ENCODE measurements at places on chromosomes 2 and 18.
A peak's percentile ranks its signal among the peaks of the same experiment; 100 is the strongest.

GRCh38 chr2:240575101-240575965 is 7.0 kb downstream of the RNPEPL1 start:
- DNase-seq: no peak

DNA sequence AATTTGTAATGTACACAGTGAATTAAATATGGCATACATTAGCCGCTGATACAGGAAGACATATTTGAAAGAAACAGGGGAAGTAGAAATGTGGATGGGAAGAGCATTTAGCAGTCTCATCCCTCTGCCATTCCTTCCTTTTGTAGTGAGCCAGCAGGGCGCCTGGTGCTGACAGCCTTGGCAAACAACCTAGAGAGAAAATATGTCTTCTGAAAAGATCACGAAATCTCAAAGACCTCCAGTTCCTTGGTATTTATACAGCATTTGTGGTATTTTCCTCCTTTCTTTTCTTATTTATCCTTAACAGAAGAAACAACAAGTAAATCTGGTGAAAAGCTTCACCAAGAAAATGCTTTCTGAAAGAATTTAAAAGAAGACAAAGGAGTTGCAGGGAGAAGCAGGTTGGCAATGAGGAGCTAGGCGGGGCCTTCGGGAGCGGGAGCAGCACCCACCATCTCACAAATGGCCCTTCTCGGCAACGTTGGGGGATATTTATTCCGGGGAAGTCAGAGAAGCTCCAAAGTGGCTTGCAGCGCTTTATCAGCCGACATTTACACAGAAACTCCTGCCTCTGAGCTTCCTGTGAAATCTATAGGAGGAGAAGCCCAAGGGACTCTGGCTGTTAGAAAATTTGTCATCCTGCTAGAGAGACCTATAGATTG is 406.1 kb upstream of the NRP2 start:
- no peak for DNase-seq

GRCh38 chr2:227788561-227789018 is 25.1 kb upstream of the CCL20 start:
- DNase-seq: no peak

- no peak for DNase-seq
These were observed 26.7 kb downstream of the POLR1A start for GRCh38 chr2:86078774-86079545.

GRCh38 chr18:39801010-39801409 is 2154.0 kb upstream of the PIK3C3 start:
- no peak for DNase-seq

GRCh38 chr2:42756150-42756775 is 7.7 kb downstream of the OXER1 start:
- DNase-seq: no peak

DNA sequence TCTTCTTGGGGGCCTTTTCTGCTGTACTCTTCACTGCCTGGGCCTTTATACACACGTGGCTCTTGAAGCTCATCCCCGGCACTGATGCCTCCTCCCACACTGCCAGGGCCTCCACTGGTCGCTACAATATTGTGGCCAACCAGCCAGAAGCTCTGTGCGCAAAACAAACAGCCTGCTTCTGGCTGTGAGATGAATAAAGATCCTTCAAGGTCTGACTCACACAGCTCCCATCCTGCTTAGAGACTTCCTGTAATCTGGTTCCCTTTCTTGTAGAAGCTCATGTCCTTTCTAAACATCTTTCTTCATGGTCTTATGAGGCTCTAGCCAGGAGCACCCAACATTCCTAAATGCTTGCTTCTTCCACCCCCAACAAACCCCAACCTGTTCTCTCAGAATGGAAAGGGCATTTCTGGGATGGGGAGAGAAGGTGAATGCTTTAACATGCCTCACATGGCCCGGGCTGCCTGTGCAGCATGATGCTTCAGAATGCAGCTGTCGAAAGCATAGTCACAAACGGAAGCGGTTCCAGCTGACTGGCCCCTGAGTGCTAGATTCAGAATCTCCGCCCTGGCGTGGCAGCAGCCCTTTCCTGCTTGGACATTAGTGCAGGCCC is 24.6 kb downstream of the NRP2 start:
- no peak for DNase-seq

- no peak for DNase-seq
These were observed 62.0 kb upstream of the SLC35F5 start for GRCh38 chr2:113818382-113818951.

DNA sequence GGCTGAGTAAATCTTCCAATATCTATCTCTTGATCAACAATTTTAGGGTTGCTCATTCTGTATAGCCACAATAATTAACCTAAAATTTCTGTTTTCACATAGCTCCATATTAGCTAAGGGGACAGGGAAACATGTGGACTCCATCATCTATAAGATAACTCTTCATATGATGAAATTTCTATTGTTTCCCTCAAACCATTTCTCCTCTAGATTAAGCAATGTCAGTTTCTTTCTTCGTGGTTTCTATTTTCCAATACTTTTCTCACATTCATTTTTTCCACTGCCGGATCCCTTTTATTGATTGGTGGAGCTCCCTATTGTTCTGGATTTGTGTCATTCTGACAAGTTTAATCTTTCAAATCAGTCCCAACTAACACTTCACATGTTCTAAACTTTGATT is 1221.3 kb upstream of the ZEB2 start:
- DNase-seq: no peak

GRCh38 chr2:18950361-18950851 is 361.0 kb upstream of the NT5C1B start:
- DNase-seq: no peak

DNA sequence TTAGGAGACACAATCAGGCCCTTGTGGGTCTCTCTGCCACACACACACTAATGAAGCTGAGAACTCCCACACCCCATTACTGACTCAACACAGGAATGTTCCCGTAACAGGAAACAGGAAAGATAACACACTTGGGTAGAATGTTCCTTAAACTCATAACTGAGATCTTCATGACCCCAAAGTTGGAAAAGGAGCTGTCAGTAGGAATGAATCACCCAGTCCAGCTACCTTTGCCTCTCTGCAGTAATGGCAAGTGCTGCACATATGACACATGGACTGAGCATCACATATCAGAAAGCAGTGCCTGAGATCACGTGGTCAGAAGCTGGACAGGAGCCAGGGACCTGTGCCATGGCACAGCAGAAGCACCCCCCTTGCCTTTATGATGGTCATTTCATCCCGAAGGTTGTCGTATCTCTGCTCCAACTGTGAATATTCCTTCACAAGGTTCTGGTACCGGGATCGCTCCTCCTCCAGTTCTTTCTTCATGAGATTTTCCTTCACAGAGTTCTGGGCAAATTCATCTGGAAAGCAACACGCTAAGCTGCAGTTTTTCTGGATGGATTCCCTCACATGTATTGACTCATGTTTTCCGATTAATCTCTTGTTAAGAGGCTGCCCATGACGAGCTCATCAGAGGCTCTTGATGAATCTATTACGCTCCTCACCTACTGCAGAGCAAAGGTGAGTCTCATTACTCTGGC is 65.4 kb upstream of the ACAA2 start:
- no peak for DNase-seq

DNA sequence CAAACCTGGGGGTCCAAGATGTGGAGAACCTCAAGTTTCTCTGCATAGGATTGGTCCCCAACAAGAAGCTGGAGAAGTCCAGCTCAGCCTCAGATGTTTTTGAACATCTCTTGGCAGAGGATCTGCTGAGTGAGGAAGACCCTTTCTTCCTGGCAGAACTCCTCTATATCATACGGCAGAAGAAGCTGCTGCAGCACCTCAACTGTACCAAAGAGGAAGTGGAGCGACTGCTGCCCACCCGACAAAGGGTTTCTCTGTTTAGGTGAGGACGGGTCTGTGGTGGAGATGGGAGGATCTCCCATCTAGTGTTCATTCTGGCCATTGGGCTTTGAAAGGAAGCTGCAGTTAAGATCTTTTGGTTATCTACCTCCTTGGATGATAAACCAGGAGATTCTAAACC is 2.9 kb downstream of the CASP10 start:
- no peak for DNase-seq

- DNase-seq: no peak
These were observed 18.7 kb upstream of the NUP35 start for GRCh38 chr2:183105402-183106134.

DNA sequence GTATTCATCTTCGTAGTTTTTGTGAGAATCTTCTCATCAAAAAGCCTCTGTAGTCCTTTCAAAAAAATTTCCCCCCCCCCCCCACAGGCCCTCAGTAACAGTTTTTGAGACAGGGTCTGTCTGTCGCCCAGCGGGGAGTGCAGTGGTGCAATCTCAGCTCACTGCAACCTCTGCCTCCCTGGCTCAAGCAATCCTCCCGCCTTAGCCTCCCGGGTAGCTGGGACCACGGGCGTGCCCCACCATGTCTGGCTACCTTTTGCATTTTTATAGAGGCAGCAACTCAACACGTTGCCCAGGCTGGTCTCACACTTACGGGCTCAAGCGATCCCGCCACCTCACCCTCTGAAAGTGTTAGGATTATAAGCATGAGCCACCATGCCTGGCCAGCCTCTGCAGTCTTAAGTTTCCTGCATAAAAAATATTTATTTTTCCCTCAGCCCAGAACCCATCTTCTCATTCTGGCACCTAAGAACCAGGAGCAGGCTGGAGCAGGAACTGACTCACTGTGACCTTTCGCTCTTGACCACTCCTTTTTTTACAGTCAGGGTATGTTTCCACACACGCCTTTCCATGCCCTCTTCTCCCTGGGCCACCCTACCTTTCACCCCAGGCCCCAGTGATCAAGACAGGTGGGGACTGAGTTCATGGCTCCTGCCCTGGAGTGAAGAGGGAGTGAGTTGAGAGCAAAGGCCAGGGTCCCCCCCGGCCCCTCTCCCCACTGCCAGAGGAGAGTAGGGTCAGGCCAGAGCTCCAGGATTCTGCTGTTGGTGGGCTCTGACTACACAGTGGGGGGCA is 32.5 kb upstream of the NT5DC4 start:
- DNase-seq: no peak

GRCh38 chr2:104734937-104735586 is 118.9 kb upstream of the POU3F3 start:
- peak; percentile 3 for DNase-seq

- DNase-seq: no peak
These were observed 59.0 kb downstream of the HNMT start for GRCh38 chr2:138023298-138023697.

DNA sequence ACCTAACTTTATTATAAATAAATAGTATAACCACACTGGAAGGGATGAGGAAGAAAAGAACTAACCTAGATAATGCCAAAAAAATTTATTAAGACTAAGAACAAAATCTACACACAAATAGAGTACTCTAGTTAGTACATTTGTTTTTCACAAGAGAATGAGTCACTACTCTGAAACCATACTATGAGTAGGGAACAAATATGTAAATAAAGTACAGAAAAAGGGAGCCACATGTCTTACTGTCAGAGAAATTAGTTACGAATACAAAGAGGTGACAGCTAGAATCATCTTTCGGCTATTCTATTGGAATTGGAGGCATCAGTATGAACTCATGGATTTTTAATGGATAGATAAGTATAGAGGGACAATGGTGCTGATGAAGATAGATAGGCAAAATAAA is 150.5 kb downstream of the COPS8 start:
- no peak for DNase-seq

- no peak for DNase-seq
These were observed 563.8 kb upstream of the NETO1 start for GRCh38 chr18:73431620-73432019.

DNA sequence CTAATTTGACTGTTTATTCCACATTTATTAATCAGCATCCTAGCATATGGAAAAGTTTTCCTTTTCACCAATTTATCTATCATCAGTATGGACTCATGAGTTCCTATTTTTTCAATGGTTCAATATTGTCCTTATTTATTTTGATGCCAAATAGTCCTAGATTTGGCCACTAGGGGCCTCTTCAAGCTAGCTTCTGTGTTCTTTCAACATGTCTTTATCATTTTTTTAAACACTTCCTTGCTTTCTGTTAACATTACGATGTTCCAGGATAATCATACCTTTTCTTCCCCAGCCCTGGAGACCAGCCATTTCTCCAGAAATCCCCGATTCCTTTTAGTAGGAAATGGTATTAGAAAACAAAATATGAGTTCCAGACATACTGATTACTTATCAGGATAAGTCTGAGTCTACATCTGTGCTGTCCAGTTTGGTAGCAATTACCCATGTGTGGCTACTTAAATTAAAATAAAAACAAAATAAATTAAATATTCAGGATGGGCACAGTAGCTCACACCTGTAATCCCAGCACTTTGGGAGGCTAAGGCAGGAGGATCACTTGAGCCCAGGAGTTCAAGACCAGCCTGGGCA is 70.6 kb downstream of the RPE start:
- DNase-seq: no peak

DNA sequence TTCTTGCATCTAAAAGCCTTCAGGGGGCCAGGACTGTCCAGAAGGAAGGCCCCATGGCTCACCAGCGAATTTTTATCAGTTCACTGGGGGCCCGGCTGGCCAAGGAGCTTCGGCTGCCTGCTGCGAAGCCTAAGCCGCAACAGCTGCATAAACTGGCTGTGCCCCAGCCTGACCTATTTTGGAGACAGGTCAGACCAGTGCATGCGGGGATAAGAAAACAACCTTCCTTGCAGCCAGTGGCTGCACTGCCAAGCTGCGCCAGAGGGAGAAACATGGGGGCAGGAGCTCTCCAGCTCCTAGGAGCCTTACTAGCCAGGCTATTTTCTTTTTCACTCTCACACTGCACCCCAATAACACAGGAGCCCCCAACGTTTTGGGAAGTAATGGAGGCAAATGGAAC is 15.2 kb downstream of the PAX3 start:
- no peak for DNase-seq

DNA sequence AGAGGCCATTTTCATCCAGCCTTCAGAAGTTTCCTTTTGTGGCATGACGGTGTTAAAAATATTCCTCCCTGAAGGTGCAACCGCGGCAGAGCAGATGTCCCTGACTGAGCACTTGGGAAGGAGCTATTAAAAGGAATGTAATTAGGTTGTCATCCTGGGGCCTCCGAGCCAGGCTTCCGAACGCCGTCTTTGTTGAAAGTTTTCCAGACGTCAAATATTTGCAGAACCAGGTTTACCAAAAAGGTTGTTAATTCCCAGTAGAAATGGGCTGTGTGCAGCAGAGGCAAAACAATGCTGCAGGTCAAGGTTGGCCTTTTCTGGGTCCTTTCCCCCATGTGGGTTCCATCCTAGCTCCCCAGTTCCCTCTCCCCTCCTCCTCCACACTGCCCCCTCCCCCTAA is 110.0 kb upstream of the STPG4 start:
- no peak for DNase-seq
